ENCODE measurements at places on chromosomes 11 and 22.
A peak's percentile ranks its signal among the peaks of the same experiment; 100 is the strongest.

DNA sequence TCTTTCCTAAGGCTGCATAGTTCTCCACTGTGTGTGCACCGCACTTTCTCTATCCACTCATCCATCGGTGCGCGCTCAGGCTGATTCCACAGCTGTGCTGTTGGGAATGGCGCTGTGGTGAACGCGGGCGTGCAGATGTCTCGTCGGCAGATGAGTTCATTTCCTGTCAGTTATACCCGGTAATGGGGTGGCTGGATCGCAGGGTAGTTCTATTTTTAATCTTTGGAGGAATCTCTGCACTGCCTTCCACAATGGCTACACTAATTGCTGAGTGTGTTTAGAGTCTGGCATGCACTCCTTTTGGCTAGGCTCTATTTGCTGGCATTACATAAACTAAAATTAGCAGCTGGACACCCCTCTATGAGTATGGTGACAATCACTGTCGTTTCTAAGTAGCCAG lies 27.9 kb upstream of the KRTAP5-7 start:
- DNase-seq, result no peak

- no peak for DNase-seq
Measured at GRCh38 chr11:56013805-56014204, 13.6 kb upstream of the OR5AS1 start.

DNA sequence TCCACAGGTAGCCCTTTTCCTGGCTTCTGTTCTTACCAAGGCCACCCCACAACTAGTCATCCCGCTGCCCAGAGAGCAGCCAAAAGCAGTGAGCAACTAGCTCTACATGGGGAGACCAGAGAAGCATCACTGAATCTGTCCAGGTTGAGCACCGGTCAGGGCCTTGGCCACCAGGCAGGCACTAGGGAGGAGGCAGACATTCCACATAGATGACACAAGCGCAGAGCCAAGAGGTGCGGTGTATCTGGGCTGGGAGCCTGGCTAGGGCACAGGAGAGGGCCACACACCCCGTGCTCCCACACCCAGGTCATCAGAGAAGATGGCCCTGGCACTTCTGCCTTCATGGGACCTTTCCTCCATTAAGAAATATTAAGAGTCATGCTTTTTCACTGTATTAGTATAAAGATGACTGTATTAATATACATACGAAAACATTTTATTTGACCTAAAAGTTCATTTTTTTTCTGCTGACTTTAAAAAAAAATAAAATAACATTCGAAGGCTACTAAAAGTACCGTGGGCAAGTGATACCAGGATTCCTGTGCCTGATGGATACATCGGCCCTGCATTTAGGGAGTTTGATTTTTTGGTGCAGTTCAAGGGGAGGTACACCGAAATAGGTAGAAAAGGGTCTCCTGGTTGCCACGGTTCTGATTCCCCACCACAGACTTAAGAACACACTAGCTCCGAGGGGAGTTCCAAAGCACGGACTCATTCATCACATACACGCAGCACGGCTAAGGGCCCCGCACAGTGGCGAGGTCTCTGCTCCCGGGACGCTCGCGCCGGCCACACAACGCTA lies 1.2 kb downstream of the DGCR2 start:
- peak; percentile 29 for DNase-seq

DNA sequence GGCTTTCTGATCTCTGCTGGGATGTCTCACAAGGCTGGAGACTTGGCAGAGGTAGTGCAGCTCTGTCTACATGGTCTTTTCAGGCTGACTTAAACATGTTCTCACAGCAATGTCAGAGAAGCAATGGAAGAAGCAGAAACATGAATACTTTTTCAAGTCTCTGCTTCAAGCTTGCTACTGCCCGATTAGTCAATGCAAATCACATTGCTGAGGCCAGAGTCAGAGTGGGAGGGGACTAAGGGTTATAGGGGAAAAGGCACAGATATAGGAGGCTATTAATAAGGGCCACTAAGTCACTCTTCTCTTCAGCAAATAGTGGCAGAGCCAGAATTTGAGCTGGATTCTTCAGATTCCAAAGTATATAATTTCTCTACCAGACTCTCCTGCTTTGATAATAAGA lies 390.5 kb downstream of the TMEM135 start:
- DNase-seq, result no peak

GRCh38 chr11:46920755-46921154 lies 2.4 kb upstream of the LRP4 start:
- DNase-seq, result no peak

- no peak for DNase-seq
Measured at GRCh38 chr11:77656362-77656761, 18.8 kb upstream of the CLNS1A start.

GRCh38 chr22:19353363-19354131 lies 62.0 kb upstream of the CLTCL1 start:
- DNase-seq, result no peak

DNA sequence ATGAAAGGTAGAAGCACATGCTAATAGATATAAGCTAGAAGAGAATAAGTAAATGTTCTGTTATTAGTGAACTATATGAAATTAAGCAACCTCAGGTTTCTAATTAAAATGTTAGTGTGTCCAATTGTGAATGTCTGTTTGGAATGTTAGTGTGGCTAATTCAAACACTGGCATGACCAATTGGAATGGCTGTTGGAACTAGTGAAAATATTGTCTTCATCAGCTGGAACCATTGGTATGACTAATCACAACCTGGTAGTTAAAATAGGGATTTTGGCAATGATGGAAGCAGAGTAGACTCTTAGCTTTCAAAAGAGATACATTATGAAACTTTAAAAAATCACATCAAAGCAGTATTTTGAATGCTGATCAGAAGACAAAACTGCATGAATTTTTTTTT lies 66.8 kb downstream of the CYB5R2 start:
- DNase-seq, result no peak

- DNase-seq, result no peak
Measured at GRCh38 chr11:104893876-104894275, 4.4 kb downstream of the CASP12 start.

GRCh38 chr11:116993599-116993998 lies 104.6 kb downstream of the SIK3 start:
- no peak for DNase-seq

GRCh38 chr11:126501641-126502040 lies 146.2 kb downstream of the ST3GAL4 start:
- DNase-seq, result no peak

DNA sequence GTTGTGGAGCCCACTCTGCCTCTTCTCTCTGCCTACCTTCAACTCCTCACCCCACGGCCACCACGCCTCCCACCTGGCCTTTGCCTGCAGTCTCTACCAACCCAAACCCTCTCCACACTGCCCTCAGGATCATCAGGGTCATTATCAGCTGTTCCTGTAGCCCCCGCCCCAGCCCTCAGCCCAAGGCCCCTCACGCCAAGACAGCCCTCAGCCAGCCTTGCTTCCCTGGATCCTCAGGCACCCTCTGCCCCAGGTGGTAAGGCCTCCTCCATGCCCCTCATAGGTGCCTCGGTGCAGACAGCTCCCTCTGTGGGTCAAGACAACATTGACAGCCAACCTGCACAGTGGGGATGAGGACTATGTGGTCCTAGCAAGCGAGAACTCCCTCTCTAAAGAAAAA lies 1.7 kb downstream of the SBF1 start:
- DNase-seq, result peak; percentile 58

- DNase-seq, result no peak
Measured at GRCh38 chr11:68303083-68303482, 9.3 kb upstream of the LRP5 start.

GRCh38 chr22:20852076-20852475 lies 6.5 kb downstream of the PI4KA start:
- DNase-seq, result peak; percentile 57

DNA sequence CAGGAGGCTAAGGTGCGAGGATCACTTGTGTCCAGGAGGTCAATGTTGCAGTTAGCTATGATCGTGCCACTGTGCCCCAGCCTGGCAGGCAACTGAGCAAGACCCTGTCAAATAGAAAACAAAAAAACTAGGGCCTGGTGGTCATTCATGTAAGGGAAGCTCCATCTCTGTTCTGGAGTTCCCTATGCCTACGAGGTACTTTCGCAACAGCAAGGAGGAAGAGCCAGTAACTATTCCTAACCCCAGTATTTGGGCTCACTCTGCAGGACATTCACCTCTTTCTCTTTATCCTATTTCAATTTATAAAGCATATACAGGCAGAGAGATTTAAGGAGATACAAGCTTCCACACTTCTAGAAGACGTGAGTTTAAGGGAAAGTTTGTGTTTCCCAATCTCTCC lies 46.6 kb downstream of the RDX start:
- DNase-seq, result no peak

DNA sequence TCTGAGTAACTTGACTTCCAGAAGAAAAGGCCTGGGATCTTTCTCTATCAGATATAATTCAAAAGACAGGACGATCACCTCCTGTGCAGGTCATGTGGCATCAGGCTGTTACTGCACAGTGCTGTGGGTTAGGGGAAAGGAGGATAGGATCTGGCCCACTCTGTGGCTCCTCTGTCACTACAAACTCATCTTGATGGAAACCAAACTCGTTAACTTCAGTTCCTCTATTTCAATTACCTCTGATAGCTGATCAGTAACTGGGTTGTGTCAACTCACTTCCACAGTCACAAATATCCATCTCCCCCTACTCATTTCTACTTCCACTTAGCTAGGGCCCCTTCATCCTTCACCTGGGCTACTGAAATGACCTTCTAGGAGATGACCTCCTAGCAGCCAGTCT lies 95.2 kb downstream of the RCN1 start:
- no peak for DNase-seq

GRCh38 chr11:16986434-16987204 lies 27.6 kb downstream of the PLEKHA7 start:
- no peak for DNase-seq

- DNase-seq, result no peak
Measured at GRCh38 chr22:28885939-28886338, 2.6 kb downstream of the ZNRF3 start.

- no peak for DNase-seq
Measured at GRCh38 chr11:75503531-75504099, 22.1 kb downstream of the GDPD5 start.

DNA sequence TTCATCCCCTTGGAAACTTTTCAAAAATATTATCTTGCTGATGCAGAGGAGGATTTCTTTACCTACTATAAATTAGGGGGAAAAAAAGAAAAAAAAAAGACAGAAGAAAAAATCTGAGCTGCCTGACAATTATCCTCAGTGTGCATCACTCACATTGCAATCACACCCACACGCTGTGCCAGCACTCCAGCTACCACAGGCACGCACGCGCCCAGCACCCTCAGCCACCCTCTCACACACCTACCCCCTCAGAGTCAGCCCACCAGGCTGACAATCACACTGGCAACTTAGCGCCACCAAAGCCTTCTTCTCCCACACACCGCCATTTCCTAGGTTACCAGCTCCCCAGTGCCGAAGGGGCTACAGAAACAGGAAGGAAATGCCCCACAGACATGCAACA lies 236.1 kb downstream of the KCNA4 start:
- DNase-seq, result no peak

GRCh38 chr22:17501679-17502285 lies 61.5 kb upstream of the SLC25A18 start:
- peak; percentile 38 for DNase-seq

- DNase-seq, result no peak
Measured at GRCh38 chr11:27648840-27649239, 51.4 kb downstream of the BDNF start.

GRCh38 chr11:8283465-8284230 lies 20.0 kb upstream of the LMO1 start:
- DNase-seq, result no peak

- DNase-seq, result no peak
Measured at GRCh38 chr11:57777969-57778317, 16.3 kb downstream of the CTNND1 start.

DNA sequence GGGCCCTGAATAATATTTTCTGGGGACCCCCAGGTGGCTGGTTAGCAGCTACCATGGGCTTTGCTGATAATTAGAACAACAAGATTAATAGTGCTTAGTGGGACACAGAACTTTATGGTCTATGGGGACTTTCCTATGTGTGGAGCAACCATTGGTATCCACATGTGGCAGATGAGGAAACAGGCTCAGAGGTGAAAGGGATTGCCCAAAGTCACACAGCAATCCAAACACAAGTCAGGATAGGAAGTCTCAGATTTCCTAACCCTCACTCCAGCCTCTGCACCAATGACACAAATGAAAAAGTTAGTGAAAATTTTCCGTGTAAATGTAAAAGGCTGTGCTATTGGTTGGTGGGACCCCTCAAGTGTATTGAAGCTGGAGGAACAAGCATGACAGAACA lies 15.3 kb upstream of the SLCO2B1 start:
- DNase-seq, result no peak

- no peak for DNase-seq
Measured at GRCh38 chr11:84089072-84090057, 803.2 kb upstream of the CCDC90B start.

GRCh38 chr11:131198161-131199014 lies 172.0 kb upstream of the NTM start:
- DNase-seq, result no peak

- no peak for DNase-seq
Measured at GRCh38 chr11:119175493-119176077, 7.1 kb downstream of the NLRX1 start.

DNA sequence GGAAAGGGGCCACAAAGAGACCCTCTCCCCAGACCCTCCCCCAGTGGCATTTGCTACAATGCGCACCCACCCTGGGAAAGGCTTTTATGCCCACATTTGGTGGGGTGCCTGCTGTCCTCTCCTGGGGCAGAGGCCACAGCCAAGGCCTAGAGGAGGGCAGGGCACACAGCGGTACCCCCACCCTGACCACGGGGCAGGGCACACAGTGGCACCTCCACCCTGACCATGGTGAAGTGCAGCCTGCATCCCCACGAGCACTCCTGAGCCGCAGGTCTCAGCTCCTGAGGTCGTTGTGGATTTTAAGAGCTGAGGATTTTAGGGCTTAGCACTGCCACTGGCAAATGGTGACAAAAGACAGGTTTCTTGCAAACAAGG lies 34.1 kb downstream of the CERK start:
- DNase-seq, result no peak

All from erythroblast (primary cell).